Neuronal stem cell (in vitro differentiated cells): ENCODE measurements at places on chromosomes 16 and 17.
A peak's percentile ranks its signal among the peaks of the same experiment; 100 is the strongest.

DNA sequence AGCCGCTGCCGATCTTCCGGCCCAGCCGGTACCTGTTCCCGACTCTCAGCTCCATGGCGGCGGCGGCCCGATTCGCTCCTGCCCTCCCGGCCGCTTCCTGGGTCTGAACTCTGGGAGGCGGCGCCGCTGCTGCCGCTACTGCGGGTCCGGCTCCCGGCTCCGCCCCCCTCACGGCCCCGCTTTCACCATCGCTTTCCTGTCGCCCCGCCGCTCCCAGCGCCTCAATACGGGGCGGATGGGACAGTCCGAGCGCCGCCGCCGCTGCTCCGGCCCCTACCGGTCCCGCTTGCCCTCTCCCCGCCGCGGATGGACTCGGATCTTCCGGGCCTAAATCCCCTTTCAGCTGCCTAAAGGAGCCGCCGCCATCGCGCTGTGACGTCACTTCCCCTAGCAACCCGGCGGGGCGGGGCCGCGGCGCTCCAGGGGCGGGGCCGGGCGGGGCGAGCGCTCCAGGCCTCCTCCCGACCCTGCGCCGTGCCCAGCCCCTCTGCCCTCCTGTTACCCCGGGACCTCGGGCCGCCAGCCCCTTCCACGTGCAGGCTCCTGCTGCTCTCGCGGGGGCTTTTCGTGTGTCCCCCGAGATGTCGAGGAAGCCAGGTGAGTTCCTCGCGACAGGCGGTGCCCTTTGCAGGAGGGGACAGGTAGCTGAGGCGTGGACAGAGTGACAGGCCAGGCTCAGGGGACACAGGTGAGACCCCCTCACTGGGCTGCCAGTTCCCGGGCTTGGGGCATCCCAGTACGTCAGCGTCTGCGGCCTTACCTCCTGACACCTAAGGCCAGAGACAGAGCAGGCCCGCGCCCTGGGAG is at the start of gene CSNK1D:
Gene CSNK1D, minus strand, starts transcription at position 374 of the 807 bp plus-strand sequence. Its CDS starts 319 bp downstream, at position 55.
- DNase-seq = peak; percentile 93

DNA sequence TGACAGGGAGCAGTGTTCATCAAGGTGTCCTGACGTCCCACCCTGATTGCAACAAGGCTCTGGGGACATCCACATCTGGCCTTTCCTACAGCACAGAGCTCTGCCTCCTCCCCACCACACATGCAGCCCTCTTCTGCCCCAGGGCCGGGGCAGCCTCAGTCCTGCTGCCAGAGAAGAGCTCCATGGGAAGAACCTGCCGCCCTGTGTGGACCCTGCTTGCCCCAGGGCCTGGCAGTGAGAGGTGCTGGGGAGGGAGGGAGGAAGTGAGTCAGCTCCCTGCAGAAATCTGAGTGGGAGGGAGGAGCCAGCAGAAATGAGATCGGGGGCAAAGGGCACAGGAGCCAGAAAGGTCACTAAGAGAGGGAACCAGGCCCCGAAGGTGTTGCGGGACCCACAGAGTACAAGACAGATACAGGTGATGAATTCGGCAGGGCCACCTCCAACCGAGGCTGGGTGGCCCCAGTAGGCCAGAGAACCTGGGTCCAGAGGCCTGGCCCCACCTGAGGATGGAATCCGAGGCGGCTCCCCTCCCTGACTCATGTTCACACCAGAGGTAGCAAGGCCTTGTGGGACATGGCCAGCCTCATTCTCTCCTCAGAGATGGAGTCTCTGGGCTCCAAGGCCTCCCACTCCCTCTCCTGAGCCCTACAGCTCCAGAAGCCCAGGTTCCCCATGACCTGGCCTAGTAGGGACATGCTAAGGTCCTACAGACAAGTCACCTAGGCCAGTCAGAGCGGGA is 24.8 kb downstream of the MYO18A start:
- no peak for DNase-seq

DNA sequence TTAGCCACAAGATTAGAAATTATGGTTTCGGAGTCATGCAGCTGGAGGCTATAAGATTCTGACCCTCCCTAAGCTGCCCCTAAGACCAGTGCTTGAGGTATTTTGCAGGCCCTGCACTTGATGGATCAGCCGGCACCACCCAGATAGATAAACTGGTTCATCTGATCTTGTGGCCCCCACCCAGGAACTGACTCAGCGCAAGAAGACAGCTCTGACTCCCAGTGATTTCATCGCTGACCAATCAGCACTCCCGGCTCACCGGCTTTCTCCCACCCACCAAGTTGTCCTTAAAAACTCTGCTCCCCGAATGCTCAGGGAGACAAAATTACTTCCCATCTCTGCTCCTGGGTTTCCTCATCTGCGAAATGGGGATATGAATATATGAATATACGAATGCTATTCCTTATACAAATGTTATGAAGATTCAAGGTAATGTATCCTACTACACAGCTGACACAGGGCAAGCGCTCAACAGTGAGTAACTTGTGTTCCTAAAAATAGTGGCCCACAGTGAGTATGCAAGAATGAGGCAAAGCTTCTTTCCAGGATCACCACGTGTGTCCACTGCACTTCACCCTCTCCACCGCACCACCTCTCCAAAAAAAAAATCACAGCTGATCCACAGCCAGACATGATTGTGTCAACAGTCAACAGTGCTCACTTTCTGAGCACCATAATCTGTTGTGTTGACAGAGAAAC is 33.3 kb upstream of the C16orf82 start:
- no peak for DNase-seq

DNA sequence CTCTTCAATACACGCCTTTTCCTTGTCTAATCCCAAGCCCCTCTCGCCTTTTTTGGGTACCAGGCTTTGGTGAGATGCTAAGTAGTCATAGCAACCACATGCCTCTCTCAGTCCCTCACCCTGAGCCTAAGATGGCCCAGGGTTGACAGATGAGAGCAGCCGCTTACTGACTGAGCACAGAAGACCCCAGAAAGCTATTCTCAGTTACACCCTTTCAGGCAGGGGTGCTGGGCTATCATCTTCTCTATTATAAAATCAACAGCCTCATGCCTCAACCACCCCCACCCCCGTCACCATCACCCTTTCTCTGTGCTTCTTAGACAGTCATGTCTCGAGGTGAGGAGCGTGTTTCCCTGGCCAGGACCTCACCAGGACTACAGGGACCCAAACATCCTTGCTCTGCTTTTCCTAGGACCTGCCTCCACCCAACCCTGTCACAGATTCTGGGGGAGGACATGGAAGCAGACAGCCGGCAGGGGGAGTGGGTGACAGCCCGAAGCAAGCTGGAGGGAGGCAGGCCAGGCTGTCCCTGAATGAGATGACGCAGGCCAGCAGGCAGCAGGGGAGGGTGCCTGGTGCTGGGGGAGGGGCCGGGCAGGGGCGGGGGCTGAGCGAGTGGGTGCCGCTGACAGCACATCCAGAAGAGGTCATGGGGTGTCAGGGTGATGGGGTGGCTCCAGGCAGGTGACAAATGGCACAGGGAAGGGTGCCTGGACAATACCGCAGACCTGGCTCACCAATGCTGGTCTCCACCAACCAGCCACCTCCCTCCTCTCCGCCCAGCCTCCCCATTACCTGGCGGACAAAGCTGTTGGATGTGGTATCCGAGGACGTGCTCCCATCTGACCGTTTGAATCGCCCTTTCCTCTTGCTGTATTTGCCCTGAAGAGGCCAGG is 3.1 kb downstream of the CACNB1 start:
- peak; percentile 36 for DNase-seq

GRCh38 chr17:79797492-79798298 is 818 bp upstream of the CBX8 start:
- DNase-seq = no peak

DNA sequence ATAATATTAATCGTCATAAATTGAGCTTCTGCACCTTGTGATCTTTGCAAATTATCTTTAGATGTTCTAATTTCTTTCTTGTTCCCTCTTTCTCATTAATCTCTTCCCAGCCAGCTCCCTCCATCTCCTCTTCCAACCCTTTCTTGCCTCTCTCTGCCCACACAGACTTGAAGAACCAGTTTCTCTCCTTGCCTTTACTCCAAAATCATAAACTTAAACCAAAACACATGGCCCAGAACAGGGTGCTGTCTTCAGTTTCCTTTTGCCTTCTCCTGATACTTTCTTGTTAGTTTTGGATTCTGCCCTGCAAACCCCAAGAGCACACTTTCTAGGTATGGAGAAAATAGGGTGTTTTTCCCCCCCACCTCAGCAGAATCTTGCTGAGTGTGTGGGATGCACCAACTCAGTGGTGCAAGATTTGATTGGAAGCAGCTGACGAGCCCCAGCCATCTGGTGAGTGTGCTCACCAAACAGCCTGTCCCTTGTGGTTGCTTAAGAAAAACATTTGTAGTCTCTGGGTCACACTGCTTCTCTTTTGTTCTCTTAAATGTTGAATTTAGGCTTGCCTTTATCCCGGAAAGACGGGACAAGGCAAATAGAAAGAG is 175.8 kb upstream of the MAF start:
- no peak for DNase-seq

DNA sequence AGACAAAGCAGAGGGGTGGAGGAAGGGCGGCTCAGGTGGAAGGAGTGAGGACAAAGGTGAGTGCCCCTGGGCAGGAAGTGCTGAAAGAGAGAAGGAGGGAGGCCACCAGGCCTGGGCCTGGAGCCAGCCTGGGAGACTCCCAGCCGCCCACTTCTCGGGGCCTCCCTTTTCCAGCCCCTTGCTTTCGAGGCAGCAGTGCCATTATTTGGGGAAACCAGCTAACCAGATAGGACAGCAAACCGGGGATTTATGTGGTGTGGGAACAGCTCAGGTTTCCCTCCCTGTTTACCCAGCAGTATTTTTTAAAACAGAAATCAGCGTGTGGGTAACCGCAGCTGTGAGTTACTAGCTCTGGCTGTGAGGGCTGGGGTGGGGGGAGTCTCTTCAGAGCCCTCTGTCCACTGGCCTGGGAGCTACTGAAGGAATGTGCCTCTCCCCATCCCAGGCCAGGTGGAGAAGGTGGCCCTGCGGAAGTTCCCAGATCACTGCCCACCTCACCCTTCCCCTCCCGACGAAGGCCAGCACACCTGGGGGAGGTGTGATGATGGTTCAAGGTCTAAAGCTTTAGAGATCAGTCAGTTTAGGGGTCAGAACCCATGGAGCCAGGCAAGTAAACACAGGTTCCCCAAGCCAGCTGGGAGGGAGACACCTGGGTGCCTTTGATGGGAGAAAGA is 8.4 kb upstream of the MEOX1 start:
- no peak for DNase-seq

GRCh38 chr17:79251824-79252223 is 177.2 kb downstream of the ENGASE start:
- no peak for DNase-seq

GRCh38 chr16:28573738-28574718 is 20.3 kb downstream of the SGF29 start:
- DNase-seq = no peak

DNA sequence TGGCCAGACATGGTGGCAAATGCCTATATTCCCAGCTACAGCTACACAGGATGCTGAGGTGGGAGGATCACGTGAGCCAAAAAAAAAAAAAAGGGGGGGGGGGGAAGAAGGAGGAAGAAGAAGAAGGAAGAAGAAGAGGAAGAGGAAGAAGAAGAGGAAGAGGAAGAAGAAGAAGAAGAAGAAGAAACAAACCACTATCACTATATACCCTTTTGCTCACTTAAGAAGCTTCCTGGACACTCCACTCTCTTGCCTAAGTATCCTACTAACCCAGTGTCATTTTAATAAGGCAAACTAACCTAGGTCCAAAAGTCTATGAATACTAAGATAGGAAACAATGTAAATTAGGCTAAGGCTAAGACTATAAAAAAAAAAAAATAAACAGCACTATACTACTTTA is 54.8 kb downstream of the GPATCH8 start:
- DNase-seq = no peak

- no peak for DNase-seq
Observed at GRCh38 chr17:46795379-46795952, 23.0 kb downstream of the WNT3 start.

GRCh38 chr16:63613701-63614100 is 1508.2 kb downstream of the CDH11 start:
- DNase-seq = no peak

DNA sequence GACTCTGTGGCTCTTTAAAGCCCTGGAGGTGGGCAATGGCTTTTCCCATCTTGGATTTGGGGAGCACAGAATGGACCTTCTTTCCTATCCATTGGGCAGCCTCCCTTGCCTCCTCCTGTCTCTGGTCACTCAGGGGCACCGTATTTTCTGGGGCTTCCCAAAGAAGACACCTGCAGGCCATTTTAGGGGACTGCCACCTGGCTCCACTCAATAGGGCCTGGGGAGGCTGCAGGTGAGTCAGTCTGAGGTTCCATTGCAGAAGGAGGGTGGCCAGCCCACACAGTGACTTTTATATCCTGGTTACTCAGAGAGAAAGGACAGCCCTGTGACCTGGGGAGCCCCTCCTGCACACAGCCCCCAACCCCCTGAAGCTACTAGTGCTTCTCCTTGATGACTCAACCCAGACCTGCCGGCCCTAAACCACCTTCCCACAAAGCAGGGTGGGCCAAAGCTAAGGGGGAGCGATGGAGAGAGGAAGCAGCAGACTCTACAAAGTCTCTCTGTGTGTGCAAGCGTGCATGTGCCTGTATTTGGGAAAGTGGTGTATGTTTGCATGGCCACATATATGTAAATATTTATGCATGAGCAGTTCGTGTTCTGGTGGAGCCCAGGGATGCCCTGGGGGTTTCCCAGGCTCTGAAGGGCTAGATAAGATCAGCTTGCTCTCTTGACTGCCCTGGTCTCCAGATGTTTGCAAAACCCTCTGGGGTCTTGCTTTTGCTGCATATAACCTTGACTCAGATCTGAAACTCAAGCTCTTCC is 5.0 kb downstream of the CX3CL1 start:
- no peak for DNase-seq

- DNase-seq = no peak
Observed at GRCh38 chr17:77609553-77610517, 348.7 kb upstream of the TNRC6C start.

DNA sequence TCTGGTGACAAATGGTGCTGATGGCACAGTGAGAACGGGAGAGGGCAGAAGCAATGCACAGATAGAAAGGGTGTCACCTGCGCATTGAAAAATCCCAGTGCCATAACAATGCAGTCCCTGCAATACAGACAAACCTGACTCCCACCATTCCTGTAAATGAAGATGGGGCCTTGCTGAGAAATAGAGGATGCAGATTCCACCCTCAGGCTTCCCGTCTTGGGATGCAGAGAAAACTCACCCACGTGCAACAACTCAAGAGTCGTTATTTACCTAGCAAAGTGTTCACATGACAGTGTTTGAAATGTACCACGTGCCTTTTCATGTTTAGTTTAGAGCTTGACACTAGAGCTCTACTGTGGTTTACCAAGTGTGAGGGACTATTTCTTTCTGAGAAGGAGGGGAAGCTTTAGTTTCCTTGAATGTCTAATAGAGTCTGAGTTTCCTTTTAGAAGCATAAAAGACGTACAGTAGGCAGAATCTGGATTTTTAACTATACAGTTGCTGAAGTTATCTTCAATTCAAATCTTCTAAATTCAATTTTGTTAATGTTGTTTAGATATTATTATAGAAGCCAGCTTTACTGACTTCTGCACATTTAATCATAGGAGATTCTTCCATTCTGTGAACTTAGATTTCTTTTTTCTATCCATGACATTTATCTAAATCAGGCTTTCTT is 35.6 kb downstream of the WWOX start:
- DNase-seq = no peak

GRCh38 chr16:85603203-85603755 is 9.8 kb upstream of the GSE1 start:
- no peak for DNase-seq

DNA sequence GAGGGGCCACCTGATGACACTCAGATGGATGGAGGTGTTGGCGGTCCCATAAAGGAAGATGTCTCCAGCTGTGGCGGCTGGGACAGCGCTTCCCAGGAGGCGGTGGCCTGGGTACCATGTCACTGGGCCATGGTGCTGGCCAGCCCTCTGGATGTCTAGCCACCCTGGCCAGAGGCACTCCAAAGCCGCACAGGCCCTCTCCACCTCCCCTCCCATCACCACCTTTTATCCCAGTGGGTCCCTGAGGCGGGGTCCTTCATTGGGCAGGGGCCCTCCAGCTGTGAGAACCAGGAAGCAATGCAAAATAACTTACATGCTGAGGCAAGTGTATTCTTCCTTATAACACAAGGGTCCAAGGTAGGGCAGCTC is 23.1 kb downstream of the RAB11FIP4 start:
- DNase-seq = no peak
